Activated CD4-positive, CD25-positive, alpha-beta regulatory T cell (primary cell): ENCODE measurements at places on chromosomes 12 and 14.

DNA sequence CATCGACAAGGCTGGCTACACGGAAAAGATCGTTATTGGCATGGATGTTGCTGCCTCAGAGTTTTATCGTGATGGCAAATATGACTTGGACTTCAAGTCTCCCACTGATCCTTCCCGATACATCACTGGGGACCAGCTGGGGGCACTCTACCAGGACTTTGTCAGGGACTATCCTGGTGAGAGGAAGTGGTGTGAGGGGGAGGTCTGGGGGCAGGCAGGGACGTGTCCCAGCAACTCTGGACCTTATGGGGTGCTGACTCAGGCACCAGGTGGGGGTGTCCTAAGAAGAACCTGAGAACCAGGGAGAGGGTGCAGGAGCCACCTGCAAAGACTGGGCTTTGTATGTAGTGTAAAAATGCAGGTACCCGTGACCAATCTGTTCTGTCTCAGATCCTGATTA is 5.2 kb downstream of the ENO2 start:
- DNase-seq, result no peak

DNA sequence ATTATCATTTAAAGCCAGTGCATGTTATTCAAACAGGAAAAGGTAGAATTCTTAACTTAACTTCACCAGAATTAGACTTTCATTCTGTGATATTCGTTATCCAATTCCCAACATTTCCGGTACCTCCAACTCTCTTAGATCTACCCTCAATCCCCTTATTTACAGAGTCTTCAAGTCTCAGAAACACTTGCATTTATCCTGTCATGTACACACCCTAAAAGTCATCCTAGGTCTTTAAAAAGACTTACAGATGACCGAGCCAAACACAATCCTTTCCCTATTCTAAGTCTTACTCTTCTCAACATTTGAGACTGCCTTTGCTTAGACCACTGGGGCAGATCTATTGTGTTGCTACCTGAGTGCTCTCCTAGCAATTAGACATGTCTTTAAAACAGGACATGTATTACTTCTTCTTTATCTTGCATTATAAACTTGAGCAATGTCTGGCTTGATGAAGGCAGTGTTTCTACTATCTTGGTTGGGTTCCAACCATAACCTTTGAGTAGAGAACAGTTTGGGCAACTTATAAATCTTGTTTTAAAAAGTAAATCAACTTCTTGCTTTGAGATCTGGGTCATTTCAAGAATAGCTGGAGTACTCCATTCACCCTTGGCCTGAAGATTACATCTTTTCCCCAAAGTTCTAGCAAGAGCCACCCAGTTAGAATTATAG is 140.6 kb upstream of the PLEKHG7 start:
- DNase-seq, result no peak

DNA sequence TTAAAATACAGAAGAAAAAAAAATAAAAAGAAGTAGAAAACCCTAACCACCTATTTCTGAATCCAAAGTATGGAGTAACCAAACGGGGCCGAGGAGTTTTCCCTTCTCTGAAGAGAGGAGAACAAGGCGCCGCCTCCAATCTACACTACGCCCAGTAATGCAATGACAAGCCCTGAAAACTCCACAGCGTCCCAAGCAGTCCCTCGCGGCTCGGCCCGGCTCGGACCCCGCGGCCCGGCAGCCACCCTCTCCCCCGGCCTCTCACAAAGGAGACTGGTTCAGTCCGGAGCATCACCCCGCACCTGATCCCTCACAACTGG is 371 bp downstream of the CHD8 start:
- no peak for DNase-seq

- DNase-seq, result no peak
These were observed 68.8 kb upstream of the PRIMA1 start for GRCh38 chr14:93857081-93857480.

GRCh38 chr14:103121846-103122584 is 1.2 kb upstream of the TNFAIP2 start:
- no peak for DNase-seq

DNA sequence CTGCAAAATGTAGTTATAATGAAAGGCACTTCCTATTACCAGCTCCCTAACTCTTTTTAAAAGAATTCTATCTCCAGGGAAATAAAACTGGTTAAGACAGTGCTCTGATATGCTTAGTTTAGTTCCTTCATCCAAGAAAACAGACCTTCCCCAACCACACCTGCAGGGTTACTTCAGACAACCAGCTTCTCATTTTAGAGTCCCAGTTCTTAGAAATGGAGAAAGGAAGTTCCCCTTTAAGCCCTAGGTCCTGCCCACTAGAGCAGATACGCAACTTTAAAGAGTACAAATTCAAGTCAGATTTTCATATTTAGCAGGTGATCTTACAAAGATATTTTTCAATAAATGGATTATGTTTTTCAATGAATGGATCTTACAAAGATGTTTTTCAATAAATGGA is 4.4 kb upstream of the WSB2 start:
- no peak for DNase-seq
